ENCODE measurements at places on chromosomes 2 and 18.

DNA sequence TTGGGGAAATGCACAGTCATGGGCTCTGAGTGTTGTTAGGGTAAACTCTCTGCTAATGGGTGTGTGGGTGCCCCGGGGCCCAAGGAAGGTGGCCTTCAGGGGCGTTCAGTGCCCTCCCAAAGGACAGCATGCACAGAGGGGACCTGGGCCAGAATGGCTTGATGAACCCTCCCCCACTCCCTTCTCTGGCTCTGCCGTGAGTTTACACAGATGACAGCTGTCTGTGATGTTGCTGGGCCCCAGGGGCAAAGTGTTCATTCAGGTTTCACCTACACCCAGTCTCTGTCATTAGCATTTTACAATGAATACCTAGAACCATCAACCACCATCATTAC is 3.2 kb downstream of the NPPC start:
- DNase-seq = no peak

DNA sequence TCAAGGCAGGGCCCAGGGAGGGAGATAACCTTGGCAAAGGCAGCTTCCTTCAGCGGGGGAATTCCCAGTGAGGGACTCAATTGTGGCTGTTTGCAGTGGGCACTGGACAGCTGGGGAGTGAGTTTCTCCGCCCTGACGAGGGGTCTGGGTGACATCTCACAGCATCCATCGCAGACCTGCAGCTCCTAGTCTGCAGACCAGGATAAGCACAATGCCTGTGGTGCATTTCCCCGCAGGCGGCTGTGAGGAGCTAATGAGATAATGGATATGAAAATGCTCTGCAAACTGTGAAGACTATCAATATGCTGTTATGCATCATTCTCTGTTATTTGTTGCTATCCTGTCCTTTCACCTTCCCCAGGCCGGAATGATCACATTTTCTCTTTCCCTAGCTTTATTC is 30.0 kb upstream of the CYP1B1 start:
- no peak for DNase-seq

- DNase-seq = no peak
Observed at GRCh38 chr2:120343100-120343432, 2.9 kb upstream of the INHBB start.

- peak; percentile 23 for DNase-seq
Observed at GRCh38 chr2:119823734-119824334, 64.1 kb downstream of the PTPN4 start.

- DNase-seq = no peak
Observed at GRCh38 chr2:30894498-30895119, 87.4 kb upstream of the CAPN13 start.

GRCh38 chr2:164515734-164516133 is 105.5 kb downstream of the GRB14 start:
- DNase-seq = no peak

- no peak for DNase-seq
Observed at GRCh38 chr2:236717729-236718128, 148.1 kb downstream of the ACKR3 start.

DNA sequence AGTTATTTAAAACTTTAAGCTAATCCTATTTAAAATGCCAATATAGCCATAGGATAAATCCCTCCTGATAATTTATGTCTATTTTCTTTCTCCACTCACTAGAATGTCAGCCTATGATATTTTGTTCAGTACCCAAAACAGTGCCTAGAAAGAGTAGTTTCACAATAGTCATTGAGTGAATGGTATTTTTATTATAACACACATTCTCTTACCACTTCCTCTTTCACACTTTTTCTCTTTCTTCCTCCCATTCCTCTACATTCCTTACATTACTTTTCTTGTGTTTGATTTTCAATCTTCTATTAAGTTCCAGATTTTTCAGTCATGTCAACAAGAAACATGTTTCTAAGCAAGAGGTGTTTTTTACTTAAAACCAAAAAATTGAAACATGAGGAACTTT is 327.6 kb upstream of the UBE2E3 start:
- no peak for DNase-seq

DNA sequence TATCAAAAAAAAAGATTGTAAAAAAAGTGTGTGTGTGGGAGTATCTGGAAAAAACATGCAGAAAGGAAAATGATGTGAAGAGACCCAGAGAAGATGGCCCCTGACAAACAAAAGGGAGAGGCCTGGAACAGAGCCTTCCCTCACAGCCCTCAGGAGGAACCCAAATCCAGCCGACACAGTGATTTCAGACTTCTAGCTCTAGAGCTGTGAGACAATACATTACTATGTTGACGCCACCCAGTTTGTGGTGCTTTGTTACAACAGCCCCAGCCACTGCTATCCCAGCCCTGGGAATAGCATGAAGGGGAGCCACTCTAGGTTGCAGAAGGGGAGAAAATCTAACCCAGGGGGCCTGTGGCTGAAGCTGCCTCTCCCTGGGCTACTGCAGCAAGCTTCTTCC is 59.0 kb upstream of the ZBTB7C start:
- DNase-seq = no peak

DNA sequence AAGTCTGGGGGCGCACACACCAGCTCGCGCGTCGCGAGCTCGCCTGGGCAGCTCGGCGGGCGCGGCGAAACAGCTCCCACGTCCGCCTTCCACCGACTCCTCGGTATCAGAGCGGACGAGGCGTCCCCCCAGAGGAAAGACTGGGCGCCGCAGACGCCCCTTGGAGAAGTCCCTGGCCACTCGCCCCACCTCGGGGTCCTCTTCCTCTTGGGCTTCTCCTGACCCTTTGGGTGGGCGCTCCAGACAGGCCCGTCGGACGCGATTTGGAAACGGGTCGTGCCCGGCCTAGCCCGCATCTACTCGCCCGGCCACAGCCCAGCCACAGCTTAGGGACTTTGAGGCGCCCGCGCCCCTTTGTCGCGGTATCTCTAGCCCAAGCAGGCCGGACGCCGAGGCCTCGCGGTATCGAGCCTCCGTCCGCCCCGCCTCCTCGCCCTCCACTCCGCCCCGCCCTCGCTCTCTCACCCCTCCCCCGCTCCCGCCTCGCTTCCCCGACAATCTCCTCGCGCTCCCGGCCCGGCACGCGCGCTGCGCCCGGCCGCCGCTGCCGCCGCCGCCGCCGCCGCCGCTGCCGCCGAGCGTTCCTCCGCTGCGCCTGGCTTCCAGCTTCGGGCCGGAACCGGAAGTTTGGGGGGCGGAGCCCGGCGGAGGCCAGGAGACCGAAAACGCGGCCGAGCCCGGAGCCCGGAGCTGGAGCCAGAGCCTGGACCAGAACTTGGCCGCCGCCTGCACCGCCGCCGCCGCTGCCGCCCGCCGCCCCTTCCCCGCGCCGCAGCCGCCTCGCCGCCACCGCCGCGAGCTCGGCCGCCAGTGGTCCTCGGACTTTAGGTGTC is 749 bp upstream of the ACVR2A start:
- peak; percentile 95 for DNase-seq

DNA sequence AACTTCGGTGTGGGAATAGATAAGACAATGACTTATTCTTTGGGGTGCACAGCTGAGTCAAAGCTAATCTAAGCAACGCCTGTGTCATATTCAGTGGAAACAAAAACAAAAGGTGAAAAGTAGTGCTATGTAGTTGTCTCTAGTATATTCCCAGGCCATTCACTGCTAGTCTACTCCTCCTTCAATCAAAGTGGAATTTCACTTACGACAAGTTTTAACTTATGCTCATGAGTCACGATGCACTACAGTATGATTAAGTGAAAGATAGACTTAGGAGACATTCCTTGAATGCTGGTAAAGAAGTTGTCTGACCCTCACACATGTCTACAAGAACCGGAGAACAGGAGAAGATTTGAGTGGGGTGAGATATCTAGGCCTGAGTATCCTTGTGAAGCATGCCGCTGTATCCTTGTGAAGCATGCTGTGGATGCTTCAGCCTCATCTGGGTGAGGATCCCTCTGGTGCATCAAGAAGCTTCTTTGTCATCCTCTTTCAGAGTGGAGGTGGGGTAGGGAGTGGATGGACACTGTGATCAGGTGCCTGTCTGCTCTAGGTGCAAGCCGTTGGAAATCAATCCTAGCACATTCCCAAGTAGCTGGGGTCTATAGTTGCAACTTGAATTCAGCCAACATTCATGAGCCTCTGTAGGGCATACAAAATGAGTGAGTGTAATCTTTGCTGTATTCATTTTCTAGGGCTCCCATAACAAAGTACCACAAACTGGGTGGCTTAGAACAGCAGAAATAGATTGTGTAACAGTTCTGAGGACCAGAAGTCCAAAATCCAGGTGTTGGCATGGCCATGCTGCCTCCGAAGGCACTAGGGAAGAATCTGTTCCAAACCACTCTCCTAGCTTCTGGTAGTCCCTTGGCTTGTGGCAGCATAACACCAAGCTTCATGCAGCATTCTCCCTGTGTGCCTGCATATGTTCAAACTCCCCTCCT is 173.5 kb upstream of the FN1 start:
- peak; percentile 23 for DNase-seq

DNA sequence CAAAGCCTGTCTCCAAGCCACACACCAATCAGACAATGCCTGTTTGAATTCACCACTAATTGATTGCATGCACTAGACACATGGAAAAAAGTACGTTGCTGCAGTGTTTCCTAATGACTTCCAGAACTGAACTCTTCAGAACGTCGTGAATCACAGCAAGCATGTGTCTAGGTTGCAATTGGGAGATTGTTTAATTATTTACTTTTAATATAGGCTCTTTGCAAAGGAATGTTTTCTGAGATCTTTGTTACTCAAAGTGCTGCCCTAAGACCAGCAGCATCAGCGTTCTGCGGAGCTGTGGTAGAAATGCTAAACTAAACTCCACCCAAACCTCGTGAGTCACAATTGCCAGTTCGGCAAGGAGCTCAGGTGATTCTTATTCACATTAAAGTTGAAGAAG is 52.7 kb upstream of the CCDC68 start:
- no peak for DNase-seq

GRCh38 chr18:42038936-42039335 is 83.9 kb downstream of the PIK3C3 start:
- no peak for DNase-seq

- no peak for DNase-seq
Observed at GRCh38 chr18:25469489-25469888, 117.5 kb upstream of the ZNF521 start.

DNA sequence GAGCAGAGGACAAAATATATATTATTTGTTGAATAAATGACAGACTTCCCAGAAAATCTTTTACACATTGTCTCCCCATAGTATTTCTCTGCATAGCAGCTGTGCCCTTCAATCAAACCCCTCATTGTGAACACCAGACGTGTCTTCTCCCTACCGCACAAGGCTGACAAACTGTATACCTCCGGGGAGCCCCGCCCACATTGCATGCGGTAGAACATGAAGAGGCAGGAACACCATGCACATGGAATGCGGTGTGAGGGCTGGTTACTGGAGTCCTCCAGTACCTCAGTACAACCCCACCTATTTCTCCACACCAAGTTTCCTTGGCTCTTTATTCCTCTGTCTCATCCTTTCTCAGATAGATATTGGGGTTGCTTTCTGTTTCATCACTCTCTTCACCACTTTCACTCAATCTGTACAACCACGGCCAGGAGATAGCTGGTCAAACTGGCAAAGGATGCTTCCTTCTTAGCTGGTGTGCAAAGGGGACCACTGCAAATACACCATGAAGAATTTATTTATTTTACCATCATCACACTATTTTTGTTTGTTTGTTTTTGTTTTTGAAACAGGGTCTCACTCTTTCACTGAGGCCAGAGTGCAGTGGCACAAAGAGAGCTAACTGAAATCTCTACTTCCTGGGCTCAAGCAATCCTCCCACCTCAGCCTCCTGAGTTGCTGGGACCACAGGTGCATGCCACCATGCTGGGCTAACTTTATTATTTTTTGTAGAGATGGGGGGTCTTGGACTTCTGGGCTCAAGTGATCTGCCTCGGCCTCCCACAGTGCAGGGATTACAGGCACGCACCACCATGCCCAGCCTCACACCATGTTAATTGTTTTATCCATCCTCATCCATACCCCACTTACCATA is 2.3 kb upstream of the NBAS start:
- DNase-seq = no peak

GRCh38 chr18:27206411-27206810 is 21.3 kb upstream of the CHST9 start:
- no peak for DNase-seq

DNA sequence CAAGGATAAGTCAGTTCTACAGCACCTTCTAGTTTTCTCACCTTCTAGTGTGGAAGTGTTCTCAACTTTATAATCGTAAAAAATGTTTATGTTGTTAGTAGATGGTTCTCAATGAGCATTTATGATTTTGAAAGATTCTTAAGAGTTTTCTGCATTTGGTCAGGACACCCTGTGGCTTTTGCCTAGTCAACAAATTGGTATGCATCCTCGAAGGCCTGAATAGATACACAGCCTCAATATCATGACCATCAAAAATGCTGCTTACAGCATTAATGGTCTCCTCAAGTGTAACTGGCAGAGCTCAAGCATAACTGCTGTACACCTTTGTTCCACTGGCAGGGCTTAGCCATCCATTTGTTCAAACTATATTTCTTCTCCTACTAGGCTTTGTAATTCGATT is 96.7 kb downstream of the CRACDL start:
- no peak for DNase-seq

- no peak for DNase-seq
Observed at GRCh38 chr18:48780913-48781162, 169.9 kb downstream of the SMAD7 start.

DNA sequence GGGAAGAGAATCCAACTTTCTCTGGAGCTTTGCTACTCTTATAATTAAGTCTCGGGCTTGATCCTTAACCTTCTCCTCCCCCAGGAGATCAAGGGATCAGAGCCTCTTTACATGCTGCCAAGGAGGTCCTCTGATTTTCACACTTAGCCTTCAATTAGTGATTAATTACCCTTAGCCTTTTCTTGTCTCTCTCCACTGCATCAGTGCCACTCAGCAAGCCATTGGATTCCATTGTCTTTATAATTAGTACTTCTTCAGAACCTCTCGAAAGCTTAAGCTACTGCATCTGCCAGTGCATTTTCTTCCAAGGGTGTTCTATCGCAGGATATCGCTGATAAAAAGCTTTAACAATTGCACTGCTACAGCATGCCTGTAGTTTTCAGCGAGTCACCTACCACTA is 477.0 kb upstream of the MEIS1 start:
- DNase-seq = no peak

DNA sequence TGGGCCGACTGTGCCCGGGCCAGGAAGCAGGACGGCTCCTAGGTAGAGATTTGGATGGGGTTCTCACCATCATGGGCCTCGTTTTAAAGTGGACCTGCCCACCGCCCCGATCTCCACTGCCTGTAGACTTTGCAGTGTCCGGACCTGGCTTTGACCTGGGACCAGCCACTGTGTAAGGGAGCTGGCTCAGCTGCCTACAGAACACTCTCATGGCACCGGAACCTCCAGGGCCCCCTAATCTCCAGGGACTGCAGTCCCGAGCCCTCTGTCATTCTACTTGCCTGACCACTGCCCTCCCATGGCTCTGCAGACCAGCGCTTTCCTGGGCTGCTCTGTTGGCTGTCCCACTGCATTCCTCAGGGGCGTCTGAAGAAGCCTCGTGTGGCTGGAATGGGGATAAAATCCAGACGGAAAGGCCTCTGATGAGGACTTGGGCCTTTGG is 120.8 kb downstream of the GLI2 start:
- no peak for DNase-seq

DNA sequence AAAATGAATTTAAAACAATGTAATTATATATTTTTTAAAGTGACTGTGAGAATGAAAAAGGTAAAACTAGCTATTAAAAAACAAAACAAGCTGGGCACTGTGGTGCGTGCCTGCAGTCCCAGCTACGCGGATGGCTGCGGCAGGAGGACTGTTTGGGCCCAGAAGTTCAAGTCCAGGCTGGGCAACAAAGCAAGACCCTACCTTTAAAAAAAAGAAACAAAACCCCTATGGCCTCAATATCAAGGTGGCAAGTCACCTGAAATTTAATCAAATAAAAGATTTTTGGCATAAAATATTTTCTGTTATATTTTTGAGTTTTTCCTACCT is 46.9 kb upstream of the STRN start:
- DNase-seq = no peak

Measured in suppressor macrophage treated with lipopolysaccharide for 1 hour (primary cell).